Activated T-helper 2 cell treated with anti-CD3 and anti-CD28 coated beads, Interferon-gamma antibody, Interleukin-2, Interleukin-4, amounts not matched to agents 10 μg/mL and 5 μg/mL and 100 μg/mL, durations not matched to agents 14 hours and 24 hours and 36 hours (primary cell): ENCODE measurements at places on chromosomes 1 and 21.

- no peak overlapping the region for H3K27ac ChIP-seq
- H3K4me1 ChIP-seq: no peaks in the 10 kb centered on the region
- no peaks in the 10 kb centered on the region for H3K36me3 ChIP-seq
Observed at GRCh38 chr1:36834586-36834985, 199.7 kb downstream of the GRIK3 start.

GRCh38 chr1:204483791-204484190 is 10.8 kb downstream of the PIK3C2B start:
- DNase-seq: no peak
- H3K36me3 ChIP-seq: peaks cover 6% of the 10 kb centered on the region
- no peaks in the 10 kb centered on the region for H3K27me3 ChIP-seq
- no peak overlapping the region for H3K27ac ChIP-seq

GRCh38 chr1:220368352-220369265 is 96.4 kb upstream of the RAB3GAP2 start:
- no peaks in the 10 kb centered on the region for H3K4me1 ChIP-seq
- DNase-seq: no peak
- no peaks in the 10 kb centered on the region for H3K36me3 ChIP-seq
- no peak overlapping the region for H3K27ac ChIP-seq
- H3K4me3 ChIP-seq: no peak overlapping the region

DNA sequence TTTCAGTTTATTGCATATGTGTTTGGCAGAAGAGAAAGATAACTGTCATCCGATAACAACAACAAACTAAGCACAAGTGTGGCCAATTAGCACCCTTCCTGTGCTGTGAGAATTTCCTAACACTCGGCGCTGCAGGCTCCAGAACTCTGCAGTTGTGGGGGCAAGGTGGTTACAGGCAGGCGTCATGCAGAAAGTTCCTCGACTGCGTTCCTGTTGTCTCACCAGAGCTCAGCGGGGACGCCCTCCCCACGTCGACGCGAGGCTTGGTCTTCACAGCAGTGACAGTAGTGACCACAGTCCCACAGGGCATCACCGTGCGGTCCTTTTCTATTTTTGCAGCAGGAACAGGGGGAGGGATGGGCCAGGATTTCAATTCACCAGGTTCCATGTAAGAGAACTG is 27.6 kb upstream of the PRDM15 start:
- DNase-seq: no peak
- H3K36me3 ChIP-seq: peaks cover 7% of the 10 kb centered on the region
- H3K27me3 ChIP-seq: no peaks in the 10 kb centered on the region
- no peak overlapping the region for H3K27ac ChIP-seq
- H3K4me3 ChIP-seq: no peak overlapping the region
- H3K4me1 ChIP-seq: no peaks in the 10 kb centered on the region

DNA sequence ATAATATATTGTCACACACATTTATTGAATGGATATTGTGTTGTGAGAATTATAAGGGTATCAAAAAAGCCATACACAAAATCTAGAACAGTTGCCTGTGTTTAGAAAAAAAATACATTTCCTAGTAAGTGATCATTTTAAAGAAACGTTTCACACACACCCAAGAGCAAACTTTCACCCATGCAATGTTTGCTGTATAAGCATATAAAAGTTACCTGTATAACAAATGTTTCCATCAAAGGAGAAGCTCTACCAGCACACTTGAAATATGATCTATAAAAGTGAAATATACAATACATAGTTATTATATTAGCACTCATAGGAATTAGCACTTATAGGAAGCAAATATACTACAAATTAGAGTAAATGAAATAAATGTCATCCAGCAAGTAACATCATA is 1098.1 kb downstream of the NCAM2 start:
- no peaks in the 10 kb centered on the region for H3K27me3 ChIP-seq
- H3K4me1 ChIP-seq: no peaks in the 10 kb centered on the region
- no peak overlapping the region for H3K4me3 ChIP-seq
- no peaks in the 10 kb centered on the region for H3K36me3 ChIP-seq

DNA sequence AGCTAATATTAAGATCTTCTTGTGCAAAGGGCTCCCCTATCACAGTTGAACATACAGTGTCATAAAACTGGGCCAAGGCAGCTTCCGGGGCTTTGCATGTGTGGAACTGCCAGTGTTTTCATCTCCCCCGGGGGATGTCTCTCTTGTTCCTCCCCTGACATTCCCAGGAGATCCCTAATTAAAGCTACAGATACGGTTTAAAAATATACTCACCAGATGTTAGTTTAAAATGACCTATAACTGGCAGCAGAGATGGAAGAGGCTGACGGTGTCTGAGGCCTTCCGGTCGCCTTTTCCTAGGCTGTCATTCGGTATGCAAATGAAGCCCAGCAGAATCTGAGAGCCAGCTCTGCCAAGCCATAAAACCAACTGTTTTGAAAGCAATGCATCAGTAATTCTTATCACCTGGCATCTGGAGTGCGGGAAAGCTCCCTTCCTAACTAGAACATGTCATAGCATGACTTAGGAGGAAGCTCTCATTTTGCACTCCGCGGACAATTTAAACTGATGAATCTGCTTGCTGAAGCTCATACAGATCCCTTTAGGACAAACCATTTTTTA is 436.5 kb upstream of the VAMP3 start:
- no peak for DNase-seq
- H3K27ac ChIP-seq: no peak overlapping the region
- no peak overlapping the region for H3K4me3 ChIP-seq
- no peaks in the 10 kb centered on the region for H3K27me3 ChIP-seq
- no peaks in the 10 kb centered on the region for H3K36me3 ChIP-seq
